ENCODE measurements at places on chromosomes 12 and 14. TPM values are rescaled to one million over a fixed set of nuclear protein-coding genes. Genes with fewer than 3 reads are reported as not detected.

CLEC9A gene
- total RNA-seq, result not detected

MORN3 gene
- 0.63 TPM for total RNA-seq

LIN7A gene
- 6.6 TPM for total RNA-seq

DNA sequence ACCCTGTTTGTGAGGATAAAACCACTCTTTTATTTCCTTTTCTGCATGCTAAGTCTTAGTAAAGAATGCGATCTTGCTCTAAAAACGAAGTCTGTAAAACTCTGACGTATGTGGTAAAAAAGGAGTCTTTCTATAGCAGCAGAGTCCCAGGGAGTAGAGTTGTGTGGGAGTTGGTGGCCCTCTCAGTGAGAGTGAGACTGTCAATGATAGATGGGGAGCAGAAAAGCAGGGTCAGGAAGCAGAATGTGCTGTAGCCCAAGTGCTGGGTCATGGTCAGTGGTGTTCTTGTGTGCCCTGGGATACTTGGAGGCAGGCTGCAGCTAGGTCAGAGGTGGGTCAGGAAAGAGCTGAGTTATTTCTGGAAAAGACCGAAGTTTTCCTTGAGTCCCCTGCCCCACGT, 20.3 kb upstream of the GPR33 start:
- DNase-seq, result no peak

- DNase-seq, result peak; percentile 93
Measured at GRCh38 chr12:91098941-91099340, 12.4 kb downstream of the LUM start.

NINJ2 gene
- total RNA-seq, result not detected

- no peak for DNase-seq
Measured at GRCh38 chr12:106495354-106495965, 87.3 kb upstream of the RFX4 start.

SLCO1B1 gene
- total RNA-seq, result not detected

- no peak for DNase-seq
Measured at GRCh38 chr14:85172889-85173477, 357.0 kb upstream of the FLRT2 start.

- no peak for DNase-seq
Measured at GRCh38 chr12:47554046-47554653, 151.7 kb downstream of the RPAP3 start.

GRCh38 chr14:101179691-101180211, 276.2 kb upstream of the RTL1 start:
- DNase-seq, result no peak

- no peak for DNase-seq
Measured at GRCh38 chr12:111446631-111447570, 41.2 kb downstream of the SH2B3 start.

ACSM4 gene
- total RNA-seq, result not detected

GRCh38 chr12:47903927-47904712, 674 bp downstream of the VDR start:
- DNase-seq, result peak; percentile 85

GRCh38 chr14:73237786-73238423, 599 bp downstream of the PAPLN start:
- no peak for DNase-seq
